Forelimb muscle (tissue), 1 donor: ENCODE measurements at places on chromosomes 6 and 20.

DNA sequence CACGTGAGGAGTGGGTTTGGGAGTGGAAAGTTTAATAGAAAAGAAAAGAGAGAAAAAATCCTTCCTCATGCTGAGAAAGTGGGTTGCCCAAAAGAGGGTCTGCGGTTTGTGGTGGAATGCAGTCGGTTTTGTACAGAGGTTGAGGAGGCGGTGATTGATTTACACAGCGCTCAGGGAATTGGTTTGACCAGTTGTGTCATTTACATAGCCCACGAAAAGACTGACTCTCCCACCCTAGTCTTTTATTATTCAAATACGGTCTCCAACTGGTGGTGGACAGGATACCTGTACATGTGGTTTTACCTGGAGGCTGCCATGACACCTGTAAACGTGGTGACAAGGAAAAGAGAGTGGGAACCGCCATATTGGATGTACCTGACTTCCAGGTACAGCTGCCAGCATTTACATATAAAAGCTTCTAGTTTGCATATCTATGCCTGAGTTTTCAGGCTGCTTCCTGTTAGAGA is 42.1 kb downstream of the HLA-DPB1 start:
- DNase-seq = no peak

GRCh38 chr6:10412461-10413261 is 2.2 kb downstream of the TFAP2A start:
- DNase-seq = no peak

GRCh38 chr6:53741034-53741823 is 53.6 kb upstream of the LRRC1 start:
- DNase-seq = no peak

DNA sequence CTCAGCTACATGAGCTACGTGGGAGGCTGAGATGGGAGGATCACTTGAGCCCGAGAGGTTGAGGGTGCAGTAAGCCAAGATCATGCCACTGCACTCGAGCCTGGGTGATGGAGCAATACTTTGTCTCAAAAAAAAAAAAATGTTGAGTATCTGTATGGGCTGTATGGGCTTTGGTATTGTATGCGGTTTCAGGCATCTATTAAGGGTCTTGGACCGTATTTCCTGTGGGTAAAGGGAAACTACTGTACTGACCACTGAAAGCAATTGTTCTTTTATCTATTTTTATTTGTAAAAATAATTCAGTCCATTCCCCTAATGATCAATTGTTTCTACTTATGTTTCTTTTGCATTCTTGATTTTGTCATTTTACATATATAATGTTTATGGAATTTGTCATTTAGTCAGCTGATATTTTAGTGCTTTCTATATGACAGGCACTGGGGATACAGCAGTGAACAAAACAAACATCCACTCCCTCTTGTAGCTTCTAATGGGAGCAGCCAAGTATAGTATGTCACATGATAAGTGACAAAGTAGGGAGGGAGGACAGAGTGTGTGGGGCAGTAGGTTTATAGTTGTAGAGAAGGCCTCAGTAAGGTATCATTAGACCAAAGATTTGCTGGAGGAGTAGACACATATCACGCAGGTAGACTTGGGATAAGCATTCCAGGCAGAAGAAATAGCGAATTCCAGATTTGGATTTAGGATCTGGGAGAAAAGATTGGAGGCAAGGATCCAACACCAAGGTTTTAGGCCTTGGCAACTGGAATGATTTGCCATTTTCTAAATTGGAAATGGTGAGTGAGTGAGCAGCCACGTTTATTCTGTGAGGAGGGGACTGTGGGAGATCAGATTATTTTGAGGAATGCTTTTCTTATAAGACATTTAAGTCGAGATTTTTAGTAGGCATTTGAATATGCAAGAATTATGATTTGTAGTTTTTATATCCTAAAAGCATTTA is 6.0 kb downstream of the PCMT1 start:
- no peak for DNase-seq

GRCh38 chr20:49591217-49591865 is 23.4 kb upstream of the PTGIS start:
- DNase-seq = no peak

GRCh38 chr6:50390416-50390815 is 322.9 kb upstream of the TFAP2D start:
- DNase-seq = no peak

GRCh38 chr6:19782588-19782987 is 54.6 kb upstream of the ID4 start:
- no peak for DNase-seq

GRCh38 chr6:121890307-121890910 is 455.0 kb downstream of the GJA1 start:
- DNase-seq = no peak

DNA sequence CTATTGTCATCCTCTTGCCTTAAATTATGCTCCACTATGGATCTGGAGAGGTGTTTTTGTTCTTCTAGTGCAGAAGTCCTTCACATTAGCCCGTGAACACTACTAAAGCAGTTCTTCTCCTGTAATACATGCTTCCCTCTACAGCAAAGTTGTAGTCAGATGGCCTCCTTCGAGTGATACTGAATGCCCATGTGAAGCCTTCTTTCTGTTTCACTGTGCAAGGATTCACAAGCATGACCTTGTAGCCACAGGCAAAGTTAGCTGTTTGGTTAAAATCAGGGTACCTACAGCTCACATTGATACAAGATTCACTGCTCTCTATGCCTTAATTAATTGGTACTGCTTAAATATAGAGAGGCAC is 47.6 kb downstream of the ARHGAP18 start:
- no peak for DNase-seq

DNA sequence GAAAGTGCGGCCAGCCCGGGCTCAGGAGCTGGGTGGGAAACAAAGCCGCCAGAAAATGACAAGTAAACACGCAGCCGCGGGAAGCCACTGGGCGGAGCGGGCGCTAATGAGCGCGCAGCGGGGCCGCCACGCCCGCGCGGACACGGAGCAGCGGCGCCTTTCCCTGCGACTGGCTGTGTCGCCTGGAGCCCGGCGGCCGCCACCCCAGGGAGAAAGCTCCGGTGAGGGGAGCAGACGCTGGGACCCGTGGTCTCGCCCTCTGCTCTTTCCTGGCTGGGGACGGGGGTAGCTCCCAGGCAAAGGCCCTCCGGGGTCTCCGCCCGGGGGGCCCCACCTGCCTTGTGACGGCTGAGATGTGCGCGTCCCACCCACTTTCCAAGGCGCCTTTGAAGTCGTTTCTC is 54.9 kb downstream of the PRR18 start:
- no peak for DNase-seq

DNA sequence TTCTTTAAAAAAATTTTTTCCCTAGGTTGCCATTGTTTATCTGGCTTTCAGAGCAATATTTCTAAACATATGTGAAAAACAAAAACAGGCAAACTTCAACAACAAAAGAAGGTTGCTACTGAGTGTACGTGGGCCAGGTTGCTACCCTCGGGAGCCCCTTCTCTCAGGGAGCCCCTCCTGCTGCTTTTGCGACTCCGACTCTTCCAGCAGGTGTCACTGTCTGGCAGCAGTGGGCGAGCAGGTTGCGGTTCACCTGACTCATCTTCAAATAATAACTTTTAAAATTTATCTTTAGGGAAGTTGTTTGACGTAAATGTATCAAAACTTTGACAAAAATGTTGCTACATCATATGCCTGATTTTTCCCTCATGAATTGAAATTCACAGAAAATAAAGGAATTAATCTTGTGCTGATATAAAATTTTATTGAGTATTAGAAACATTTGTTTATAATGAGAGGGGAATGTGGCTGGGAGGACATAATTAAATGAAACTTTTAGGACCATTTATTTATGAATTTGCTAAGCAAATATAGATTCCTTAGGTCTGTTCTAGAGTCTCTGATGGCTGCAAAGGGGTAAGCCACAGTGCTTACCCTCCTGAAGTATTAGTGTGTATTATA is 138.8 kb downstream of the HIVEP1 start:
- no peak for DNase-seq

- DNase-seq = no peak
Measured at GRCh38 chr6:52964318-52964717, 30.8 kb downstream of the GSTA4 start.

DNA sequence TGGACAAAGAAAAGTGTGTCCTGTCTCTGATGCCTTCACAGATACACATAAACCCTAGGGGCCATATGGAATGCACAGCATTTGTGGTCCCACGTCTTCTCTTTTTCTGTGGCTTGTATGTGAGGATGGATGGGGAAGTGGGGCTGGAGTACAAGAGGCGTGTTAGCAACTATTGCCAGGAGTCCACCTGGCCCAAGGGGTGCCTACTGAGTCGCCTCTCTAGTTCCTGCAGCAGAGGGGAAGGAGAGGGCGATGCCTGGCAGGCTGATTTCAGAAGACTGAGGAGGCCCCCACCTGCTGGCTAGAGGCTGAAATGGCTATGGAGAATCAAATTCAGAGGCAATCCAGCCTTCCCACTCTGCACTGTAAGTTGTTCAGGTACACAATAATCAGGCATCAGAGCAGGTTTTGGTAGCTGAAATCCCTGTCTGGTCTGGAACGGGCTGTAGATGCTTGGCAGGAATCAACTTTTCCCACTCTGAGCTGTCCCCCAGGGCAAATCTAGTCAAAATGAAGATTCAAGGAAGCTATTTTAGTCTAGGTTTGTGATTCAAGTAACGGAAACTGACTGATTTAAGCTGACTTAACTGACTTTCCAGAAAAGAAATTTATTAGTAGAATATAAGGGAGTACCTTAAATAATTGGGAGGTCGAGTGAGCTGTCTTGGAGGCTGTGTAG is 14.9 kb upstream of the PPARD start:
- DNase-seq = no peak

GRCh38 chr20:49534255-49534712 is 33.7 kb downstream of the PTGIS start:
- DNase-seq = no peak

DNA sequence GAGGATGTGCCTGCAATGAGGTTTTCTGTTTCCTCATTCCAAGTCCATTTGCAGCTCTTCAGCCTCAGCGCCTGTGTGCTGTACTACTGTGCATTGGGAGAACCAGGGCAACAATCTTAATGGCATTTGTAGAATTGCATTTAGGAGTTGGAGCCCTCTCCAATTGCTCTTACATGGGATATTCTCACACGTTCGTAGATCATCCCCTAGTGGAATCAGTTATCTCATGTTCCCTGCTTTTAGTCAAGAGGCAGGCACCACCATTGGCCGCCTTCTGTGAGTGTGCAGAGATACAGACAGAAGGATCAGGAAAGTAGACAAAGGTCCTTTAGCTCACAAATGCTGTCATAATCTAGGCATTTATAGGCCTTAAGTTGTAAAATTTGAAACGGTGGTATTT is 84.2 kb upstream of the RGS17 start:
- no peak for DNase-seq

DNA sequence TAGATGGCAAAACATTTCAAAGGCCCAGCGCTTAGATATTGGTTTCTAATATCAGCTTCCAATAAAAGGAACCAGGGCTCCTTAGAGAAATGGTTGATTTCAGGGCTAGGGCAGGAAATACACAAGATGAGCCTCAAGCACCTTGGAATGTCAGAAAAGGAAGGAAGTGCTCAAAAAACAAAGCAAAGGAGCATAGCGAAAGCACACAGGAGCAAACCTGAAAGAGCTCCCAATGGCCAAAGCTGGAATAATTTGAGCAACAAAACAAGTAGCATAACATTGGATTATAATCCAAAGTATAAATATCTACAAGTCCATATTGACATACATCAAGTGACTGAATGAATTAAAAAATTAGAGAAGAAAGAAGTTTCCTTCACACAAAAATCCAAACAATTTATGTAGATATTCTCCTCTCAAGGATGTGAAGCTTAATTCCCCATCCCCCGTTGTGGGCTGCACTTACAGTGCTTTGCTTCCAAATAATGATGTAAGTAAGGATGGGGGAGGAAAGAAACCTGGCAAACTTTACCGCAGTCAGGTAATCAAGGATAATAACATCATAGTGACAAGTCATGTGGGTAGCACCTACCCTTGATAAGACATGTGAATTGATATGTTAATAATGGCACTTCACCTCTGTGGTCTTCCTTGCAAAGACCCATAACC is 132.9 kb upstream of the DST start:
- no peak for DNase-seq

DNA sequence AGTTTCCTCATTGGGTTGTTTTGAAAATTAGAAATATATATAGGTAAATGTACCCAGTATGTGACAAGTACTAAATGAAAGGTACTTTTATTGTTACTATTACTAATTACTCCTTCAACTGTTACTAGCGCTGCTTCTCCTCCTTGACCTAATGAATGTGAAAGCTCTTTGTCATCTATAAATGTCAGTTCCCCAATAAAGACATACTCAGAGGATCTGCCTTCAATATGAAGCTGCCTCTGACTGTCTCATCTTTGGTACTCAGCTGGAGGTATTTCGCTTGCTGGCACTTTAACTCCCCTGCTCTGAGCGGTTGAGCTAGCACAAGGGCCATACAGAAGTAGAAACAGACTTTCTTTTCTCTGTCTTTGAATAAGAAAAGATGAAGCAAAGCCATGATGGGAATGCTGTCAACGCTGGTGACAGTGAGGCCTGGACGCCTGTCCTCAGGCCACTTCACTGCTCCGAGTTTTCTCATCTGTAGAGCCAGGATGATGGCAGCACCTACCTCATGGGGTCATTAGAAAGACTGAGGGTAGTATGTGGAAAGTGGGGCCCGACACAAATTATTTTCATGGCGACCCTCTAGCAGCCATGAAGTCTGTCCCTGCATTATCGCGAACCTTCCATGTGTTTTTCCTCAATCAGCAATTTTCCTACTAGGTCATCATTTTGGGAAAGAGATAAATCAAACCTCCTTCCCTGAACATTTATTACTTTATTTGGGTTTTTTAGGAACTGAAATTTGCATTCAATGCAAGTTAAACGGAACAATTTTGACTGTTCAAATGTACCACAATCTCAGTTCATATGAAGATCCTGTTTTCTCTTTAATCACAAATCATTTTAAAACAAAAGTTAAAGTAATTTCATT is 55.9 kb upstream of the SNX9 start:
- no peak for DNase-seq

GRCh38 chr6:112951829-112952228 is 604.7 kb downstream of the RFPL4B start:
- no peak for DNase-seq

DNA sequence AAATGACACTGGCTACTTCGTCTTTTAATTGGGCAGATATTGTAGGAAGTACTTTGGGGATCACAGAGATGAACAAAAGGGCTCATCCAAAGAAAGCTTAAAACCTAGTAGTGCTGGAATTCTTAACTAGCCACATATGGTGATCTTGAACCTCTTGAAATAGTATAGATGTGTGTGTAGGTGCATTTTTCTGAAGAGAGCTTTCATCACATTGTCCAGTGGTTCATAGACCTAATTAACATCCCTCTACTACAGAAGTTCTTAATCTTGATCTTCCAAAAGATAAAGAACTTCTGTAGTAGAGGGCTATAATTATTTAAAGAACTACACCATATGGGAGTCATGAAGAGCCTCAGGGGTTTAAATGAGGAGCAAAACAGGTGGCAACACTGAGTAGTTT is 2.3 kb upstream of the PRIM2 start:
- no peak for DNase-seq

DNA sequence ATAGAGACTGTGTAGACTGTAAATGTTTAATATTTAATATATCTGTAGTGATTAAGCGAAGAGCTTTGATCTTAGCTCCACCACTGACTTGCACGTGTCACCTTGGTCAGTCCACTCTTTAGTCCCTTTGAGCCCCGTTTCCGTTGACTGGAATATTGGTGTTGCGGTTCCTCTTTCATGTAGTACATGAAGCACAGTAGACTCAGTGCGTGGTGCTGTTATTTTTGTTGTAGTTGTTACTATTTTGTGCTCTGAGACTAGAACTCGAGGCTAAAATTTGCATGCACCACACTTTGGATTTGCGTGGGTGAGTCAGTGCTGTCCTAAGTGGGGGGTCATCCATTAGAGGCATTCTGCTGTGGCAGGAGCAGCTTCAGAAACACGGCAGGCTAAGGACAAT is 291.4 kb downstream of the QKI start:
- DNase-seq = no peak

GRCh38 chr6:15160812-15161211 is 85.1 kb upstream of the JARID2 start:
- DNase-seq = no peak
